ENCODE measurements at places on chromosomes 5 and 9.

- no peak for DNase-seq
These were observed 11.0 kb upstream of the ABL1 start for GRCh38 chr9:130824079-130824478.

DNA sequence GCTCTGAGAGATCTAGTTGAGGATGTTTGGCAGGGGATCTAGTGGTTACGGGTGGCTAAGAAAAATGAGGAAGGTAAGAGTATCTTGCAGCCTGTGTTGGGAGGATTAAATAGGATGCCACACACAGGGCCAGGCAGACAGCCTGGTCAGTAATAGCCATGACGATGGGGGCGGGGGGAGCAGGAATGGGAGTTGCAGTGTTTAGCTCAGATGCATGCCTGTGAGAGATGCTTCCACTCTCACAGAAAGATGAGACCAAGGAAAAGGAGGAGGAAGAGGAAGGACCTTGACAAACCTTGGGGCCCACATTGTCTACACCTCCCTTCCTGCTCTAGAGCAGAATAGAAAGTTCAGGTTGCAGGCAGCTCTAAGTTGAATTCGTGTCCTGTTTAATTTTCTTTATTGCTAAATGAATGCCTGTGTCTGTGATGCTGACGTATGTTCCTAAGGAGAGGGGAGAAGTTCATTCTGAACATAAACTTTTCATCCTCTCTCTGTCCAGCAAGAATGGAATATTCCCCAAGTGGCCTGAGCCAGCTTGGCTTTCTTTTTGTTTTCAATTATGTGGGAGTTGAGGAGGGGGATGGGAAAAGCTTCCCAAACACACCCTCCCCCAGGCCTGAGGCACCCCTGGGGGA lies 28.7 kb downstream of the TGFBI start:
- no peak for DNase-seq

DNA sequence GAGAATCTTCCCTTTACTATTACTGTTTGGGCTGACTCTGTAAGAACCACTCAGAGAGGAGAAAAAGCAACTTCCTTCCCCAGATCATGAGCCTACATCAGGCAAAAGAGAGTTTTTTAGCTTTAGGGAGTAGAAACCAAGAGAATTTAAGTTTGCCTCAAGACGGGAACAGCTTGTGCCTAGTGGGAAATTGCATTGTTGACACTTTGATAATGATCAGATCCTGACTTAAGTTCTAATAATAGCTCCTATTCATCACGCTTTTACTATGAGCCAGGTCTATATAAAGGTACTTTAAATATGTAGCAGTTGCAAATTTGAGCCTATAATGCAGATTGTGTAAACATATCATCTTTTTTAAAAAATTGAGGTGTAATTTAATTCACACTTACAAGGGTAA lies 298.2 kb downstream of the MAN2A1 start:
- DNase-seq, result no peak

GRCh38 chr9:111961009-111961408 lies 64.4 kb downstream of the UGCG start:
- no peak for DNase-seq

DNA sequence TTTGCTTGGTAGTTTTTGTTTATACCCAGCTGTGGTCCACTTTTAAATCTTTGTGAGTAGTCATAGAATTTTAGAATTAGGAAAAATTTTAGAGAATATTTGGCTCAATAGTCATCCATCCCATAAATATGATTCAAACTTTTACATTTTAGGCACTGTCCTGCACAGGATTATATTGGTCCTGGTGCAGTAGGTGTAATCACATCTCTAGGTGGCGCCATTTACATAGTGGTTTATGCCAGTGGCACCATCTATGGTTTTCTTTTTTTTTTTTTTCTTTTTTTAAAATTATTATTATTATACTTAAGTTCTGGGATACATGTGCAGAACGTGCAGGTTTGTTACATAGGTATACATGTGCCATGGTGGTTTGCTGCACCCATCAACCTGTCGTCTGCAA lies 260.7 kb upstream of the KCNN2 start:
- DNase-seq, result no peak

- DNase-seq, result no peak
These were observed 159.9 kb downstream of the GOLPH3 start for GRCh38 chr5:32014096-32014745.

DNA sequence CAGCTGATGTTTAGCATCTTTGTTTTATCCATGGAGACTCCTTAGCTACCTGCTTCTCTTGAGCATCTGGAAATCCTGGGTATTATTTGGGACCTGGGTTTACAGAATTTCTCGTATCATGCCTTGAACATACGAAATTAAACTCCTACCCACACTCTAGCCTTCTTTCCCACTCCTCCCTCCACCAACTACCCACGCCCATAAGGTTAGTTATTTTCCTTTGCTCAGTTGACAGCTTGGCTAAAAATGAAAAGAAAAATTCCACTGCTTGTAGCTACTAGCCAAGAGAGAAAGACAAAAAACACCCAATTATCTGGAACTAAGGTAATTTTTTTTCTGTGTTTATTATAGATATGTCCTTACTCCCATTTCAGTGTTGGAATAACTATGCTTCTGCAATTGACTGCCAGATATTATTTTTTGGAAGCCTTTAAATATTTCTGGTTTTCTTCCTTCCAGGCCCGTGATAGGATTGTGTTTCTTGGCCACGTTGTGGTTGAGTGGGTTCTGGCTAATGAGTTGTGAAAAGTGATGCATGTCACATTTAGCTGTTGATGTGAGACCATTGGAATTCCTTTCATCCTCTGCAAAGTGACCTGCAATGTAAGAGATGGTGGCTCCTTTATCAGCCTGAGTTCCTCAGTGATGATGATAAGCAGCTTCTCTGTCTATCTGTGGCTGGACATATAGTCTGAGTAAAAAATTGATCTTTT lies 308.1 kb downstream of the LRRC70 start:
- DNase-seq, result no peak

- no peak for DNase-seq
These were observed 2.6 kb upstream of the FAM120AOS start for GRCh38 chr9:93456022-93456421.

DNA sequence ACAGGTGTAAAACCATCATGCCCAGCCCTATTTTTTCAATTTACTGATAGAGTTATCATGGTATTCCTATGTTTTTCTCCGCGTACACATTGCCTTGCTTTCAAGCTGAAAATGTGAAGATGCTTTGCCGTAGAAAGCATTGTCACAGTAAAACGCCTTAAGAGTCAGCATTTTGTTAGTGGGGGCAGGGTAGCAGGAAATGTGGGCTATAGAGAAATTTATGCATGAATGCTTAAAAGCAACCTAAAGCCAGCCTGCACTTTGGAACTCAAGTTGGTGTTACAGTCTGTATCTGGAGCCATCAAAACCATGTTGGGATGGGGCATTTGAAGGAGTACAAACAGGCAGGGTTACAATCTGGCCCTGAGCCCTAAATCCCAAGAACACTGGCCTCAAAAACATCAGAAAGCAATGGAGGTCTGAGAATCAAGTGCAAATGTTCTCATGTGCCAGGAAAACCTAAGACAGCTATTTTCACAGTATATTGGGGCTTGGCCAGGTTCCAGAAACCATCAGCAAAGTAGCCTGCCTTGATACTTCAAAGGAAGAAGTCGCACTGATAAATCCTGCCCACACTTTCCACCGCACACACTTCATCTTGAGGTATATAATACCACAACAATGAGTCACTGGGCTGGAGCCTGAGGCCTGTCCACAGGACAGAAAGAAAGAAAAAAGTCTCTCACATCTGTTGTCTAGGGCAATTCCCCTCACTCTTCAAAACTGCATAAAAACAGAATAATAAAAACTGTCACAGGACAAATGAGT lies 313.8 kb downstream of the ENC1 start:
- DNase-seq, result peak; percentile 45
